ENCODE measurements at places on chromosomes 7 and 10.

DNA sequence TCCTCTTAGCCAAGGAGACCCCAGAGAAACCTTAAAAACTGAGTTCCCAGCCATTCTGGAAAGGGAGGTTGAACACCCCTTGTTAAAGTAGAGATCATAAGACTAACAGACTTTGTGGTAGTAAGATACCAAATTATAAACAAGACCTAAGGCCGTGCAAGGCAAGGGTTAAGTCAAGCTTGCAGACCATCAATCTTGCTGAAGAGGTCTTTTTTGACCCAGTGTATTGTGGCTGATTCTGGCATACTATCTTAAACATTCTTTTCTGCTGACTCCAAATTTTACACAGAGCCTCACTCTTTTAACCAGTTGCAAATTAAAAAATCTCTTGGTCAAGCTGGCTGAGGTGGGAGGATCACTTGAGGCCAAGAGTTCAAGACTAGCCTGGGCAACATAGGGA is 1.2 kb upstream of the TBRG4 start:
- no peak for DNase-seq

DNA sequence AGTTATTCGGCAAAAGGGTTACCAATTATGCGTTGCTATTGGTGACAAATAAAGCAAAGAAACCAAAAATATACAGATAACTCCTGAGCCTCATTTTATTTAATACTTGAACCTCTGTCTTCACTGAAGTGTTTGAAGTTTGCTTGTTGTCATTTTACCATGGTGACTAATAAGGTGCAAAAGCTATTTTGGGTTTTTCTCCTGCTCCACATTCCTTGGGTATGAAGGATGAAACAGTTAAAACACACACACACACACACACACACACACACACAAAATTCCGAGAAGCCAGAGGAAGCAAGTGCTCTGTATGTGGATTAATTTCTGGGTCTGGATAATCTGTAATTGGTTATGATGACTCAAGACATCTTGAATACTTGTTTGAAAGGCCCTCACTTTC is 246.5 kb downstream of the COBL start:
- no peak for DNase-seq

GRCh38 chr10:117002206-117002605 is 2.8 kb downstream of the SHTN1 start:
- no peak for DNase-seq

DNA sequence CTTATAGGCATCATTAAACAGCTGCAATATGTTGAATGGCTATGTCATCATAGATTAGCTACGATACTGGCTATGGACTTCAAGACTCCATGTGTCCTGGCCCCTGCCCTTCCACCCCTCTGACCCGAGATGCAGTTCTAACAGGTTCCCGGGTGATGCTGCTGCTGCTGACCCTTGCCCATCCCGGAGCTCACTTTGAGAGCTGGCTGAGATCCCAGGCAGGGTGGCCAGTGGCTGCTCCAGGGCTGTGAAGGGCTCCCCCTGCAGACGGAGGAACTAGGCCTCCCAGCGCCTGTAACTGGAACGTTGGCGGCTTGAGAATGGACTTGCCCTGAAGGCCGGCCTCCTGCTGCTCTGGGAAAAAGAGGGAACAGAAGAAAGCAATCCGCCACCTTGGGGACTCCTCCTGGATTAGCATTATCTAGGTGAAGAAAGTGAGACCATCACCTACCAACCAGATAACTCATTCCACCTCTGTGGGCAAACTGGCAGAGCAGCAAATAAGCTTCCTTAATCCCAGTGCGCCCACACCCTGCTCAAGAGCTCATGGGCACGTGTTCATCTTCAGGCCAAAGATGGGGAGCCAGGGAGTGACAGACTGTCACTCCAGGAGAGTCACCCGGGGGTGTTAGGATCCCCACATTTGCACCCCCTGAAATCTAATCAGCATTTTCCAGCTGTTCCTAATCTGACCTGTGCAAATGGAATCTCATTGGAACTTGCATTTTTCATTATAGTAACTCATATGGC is 56.8 kb downstream of the PARP12 start:
- DNase-seq: no peak

DNA sequence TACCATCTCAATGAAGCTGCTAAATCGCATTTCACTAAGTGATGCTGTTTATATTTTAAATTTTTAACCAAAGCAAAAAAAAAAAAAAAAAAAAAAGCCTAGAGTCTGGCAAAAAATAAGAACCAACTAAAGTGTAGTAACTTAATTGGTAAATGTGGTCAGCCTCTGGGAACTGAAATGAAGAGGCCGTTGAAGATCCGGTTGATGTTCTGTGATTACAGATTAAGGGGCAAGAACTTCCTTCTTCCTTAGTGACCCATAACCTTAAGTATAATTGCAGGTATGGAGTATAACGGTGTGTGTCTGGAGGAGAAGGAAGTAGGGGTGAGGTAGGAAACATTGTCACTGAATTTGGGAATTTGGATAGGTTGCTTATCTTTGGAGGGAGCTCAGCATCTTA is 7.7 kb upstream of the SRGN start:
- no peak for DNase-seq

DNA sequence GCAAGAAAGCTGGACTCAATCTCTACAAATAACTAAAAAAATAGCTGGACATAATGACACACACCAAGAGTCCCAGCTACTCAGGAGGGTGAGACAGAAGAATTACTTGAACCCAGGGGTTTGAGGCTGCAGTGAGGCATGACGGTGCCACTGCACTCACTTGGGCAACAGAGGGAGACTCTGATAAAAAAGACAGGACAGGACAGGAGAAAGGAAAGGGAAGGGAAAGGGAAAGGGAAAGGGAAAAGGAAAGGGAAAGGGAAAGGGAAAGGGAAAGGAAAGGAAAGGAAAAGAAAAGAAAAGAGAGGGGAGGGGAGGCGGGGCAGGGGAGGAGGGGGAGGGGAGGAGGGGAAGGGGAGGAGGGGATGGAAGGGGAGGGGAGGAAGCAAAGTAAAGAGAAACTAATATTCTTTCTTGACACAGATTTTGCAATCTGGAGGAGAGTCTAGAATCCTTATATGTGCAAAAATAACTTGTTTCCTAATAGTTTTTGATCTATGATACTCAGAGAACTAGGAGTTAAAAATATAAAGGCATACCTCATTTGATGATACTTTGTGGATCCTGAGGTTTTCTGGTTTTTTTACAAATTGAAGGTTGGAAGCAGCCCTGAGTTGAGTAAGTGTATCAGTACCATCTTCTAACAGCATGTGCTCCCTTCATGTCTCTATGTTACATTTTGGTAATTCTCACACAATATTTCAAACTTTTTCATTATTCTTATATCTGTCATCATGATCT is 8.0 kb downstream of the SAR1A start:
- no peak for DNase-seq

DNA sequence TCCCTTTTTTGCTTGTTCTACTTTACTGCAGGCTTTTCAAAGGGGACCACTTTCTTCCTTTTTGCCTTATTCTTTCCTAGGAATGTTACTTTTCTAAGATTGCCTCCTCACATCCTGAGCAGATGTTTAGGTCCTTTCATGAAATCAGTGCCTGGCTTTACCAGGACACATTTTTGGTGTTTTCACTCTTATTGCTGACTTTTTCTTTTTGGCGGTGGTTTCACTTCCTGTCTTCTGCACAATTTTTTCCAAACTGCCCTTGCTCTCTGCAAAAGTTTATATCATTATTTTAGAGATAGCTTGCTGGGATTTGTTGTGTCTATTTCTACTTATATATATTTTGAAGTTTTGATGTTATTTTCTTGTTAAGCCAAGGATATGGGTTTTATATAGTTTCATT is 332.2 kb upstream of the MTPN start:
- no peak for DNase-seq

DNA sequence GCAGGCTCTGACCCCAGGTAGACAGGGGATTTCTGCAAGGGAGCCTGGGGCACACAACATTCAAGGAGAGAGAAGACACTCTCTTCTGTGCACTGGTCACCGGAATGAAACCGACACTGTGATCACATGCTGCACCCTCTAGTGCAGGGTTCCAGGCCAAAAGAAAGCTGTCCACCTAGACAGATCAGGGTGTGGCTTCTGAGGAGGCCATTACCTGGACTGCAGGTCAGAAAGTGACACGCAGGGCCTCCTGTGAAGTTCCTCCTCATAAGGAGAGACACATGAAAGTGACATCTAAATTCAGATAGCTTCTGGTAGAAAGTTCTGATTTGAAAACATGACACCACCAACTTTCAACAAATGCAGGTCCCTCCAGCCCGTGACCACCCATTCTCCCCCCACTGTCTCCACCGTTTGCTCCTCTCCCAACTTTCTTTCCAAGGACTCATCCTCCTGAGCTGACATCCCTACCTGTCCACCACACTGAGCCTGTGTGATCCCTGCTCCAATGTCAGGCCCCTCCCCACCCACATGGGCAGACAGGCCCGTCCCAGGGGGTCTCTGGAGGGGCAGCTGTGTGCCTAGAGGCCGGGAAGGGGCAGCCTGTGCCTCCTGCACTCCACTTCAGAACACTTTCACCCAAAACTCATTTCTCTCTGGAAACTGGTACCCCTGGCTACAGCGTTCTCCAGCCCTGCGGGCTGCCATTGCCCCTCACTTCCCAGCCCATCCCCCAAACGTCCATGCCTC is 198.0 kb downstream of the TNS3 start:
- DNase-seq: no peak

- DNase-seq: no peak
Measured at GRCh38 chr10:33136271-33136670, 178.2 kb upstream of the ITGB1 start.

DNA sequence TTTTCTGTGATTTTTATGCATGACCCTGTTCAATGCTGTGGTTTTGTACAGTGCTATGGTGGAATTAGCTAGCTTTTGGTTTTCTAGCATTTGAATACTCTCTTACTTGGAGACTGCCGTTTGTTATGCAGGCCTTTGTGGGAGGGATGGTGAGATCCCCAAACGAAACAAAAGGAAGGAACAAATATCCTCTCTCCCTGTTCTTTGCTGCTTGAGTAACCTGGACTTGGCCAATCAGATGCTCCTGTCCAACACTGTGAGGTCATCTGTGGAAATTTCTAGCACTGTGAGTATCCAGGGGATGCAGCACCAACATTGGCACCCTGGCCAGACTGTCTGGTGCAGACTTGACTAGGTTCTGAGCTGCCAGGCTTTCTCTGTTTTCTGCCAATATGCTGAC is 314.4 kb downstream of the ANKRD30A start:
- no peak for DNase-seq

DNA sequence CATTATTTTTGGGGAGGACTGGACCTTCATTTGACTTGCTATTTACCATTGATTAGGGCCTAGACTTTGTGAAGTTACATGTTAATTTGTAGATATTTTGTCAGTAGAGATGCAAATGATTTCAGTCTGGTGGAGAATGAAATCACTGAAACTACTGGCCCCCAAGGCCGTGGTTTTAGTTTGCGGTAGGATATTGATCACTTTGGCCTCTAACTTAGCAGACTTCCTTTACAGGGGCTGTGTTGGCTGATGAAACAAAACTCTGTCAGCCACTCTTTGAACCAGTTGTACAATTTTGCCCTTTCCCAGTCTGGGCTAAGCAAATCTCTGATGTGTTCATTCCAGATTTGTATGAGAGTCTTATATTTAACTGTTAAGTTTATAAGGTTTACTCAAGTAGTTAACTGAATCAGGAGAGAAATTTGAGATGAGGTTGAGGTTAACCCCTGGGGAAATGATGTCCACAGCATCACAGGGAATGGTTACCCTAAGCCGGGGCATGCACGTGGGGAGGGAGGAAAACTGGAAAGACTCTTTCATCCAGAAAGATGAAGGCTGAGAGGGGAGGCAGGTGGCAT is 105.7 kb upstream of the INSIG1 start:
- no peak for DNase-seq

DNA sequence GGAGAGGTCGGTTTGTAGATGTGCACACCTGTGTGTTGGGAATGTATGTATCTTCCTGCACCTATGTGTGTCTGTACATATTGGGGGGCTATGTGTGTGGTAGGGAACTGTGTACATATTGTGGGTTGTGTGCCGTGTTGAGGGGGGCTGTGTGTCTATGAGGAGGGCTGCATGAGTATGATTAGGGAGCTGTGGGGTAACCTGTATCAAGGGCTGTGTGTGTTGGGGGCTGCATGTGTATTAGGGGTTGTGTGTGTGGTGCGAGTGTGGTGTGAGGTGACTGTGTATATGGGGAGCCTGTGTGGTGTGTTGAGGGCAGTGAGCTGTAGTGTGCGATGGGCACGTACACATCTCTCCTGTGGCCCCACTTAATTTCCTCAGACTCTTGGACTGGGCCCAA is 22.2 kb upstream of the PAX2 start:
- no peak for DNase-seq

DNA sequence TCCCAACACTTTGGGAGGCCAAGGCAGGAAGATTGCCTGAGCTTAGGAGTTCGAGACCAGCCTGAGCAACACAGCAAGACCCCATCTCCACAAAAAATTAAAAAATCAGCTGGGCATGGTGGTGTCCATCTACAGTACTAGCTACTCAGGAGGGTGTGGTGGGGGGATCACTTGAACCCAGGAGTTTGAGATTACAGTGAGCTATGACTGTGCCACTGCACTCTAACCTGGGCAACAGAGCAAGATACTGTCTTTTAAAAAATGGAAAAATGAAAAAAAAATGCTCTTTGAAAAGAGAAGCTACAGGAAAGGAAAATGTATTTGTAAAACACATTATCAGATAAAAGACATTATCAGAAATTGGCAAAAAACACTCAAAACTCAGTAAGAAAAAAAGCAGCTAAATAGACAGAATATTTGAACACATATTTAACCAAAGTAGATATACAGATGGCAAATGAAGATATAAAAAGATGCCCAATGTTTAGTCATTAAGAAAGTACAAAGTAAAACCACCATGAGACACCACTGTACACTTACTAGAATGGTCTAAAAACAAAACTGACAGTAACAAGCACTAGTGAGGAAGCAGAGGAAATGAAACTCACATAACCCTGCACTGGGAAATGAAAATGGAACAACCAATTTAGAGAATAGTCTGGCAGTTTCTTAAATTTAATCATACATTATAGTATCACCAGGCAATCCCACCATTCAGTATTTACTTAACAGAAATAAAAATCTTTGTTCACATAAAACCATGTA is 40.5 kb downstream of the NRBF2 start:
- no peak for DNase-seq

GRCh38 chr7:80659120-80660055 is 20.9 kb downstream of the CD36 start:
- no peak for DNase-seq

DNA sequence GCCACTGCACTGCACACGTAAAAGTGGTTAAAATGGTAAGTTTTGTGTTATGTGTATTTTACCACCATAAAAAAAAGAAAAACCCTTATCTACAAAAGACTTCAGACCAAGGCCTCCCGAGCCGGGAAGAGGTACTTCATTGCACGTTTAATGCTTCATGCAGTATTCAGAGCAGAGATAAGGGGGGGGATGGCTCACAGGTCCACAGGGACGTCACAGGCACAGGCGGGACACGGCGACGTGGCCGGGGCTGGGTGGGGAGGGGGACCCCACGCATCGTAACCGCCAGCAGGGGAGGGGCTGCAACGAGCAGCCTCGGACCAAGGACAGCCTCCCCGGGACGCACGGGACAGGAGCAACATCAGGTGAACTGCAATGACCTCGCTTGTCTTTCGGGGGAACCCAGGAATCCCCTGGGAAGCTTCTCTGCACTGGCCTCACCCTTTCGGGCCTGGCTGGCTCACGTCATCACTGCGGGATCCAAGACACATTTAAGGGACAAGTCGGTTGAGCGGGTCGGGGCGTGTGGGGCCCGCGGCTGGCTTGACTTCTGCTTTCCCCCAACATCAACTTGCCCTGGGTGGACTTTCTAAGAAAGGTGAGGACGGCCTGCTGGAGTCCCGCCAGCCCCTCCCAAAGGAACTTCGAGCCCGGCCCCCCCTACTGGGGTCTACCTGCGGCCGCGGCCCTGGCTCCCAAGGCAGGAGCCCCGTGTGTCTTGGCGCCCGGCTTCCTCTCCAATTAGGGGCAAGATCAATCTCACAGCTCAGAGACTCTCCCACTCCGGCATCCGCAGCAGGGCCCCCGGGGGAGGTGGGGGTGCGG is 29.6 kb upstream of the PDGFA start:
- DNase-seq: no peak
